ENCODE measurements at places on chromosomes 7 and 10.

DNA sequence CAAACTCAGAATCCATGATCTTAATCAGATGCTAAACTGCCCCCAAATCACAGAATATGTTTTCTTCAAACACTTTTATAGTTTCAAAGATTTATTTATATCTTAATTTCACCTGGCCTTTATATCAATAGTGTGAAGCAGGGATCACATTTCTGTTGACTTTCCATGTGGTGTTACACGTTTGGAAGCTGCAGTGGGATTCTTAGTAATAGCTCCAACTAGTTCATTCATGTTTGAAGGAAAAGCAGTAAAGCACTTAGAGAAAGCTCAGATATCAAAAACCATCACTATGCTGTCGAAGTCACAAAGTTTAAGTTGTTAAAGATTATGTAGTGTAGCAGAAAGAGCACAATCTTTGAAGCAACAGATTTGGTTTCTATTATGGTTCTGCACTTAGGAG lies 16.8 kb downstream of the ENO4 start:
- DNase-seq: no peak

- DNase-seq: peak; percentile 49
Observed at GRCh38 chr7:30479202-30480120, 877 bp upstream of the NOD1 start.

- no peak for DNase-seq
Observed at GRCh38 chr10:78912361-78913218, 156.2 kb upstream of the ZMIZ1 start.

DNA sequence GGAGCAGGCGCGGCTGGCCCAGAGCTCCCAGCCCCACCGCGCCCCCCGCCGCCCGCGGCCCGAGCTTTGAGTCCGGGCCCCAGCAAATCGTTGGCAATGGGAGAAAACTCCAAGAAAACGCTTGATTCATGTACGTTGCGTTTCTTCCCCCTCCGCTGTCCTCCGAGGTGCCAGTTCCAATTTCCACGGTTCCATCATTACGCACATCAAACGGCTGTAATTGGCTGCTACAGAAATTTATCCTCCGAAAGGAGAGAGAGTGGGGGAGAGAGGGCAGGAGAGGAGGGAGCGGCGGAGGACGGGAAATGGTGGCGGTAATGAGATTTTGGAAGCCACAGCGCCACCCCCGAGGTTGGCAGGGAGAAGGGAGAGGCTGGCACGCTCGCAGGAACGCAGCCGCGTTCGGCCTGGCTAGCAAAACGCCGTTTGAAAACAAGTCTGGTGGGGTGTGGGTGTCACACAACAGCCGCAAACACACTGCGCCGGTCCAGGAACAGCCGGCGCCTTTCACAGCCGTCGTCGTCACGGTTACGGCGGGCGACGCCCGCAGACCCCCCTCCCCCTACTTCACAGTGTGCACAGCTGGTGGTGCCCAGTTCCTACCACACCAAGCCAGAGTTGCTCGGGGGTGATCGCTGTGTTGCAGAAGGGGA lies 57.5 kb downstream of the UNCX start:
- peak; percentile 37 for DNase-seq

- no peak for DNase-seq
Observed at GRCh38 chr10:84428711-84429110, 100.3 kb downstream of the CCSER2 start.

- peak; percentile 68 for DNase-seq
Observed at GRCh38 chr10:89217057-89217990, 10.2 kb upstream of the CH25H start.

DNA sequence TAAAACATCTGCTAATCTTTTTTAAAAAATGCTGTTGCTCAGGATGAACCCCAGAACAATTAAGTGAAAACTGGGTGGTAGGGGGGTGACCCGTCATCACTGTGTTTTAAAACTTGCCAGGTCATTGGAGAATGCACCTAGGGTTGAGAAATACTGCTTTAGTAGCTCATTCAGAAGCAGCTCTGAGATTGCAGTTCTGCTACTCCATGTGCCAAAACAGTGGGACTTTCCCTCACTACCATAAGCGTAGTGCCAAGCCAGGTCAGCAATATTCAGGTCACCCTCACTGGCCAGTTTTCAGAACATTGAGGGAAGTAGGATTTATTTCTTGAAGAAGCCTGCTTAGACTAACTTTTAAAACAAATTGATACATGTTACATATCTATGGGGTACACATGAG lies 5.2 kb downstream of the STEAP2 start:
- DNase-seq: no peak

GRCh38 chr10:113491967-113492565 lies 60.8 kb upstream of the HABP2 start:
- DNase-seq: no peak

DNA sequence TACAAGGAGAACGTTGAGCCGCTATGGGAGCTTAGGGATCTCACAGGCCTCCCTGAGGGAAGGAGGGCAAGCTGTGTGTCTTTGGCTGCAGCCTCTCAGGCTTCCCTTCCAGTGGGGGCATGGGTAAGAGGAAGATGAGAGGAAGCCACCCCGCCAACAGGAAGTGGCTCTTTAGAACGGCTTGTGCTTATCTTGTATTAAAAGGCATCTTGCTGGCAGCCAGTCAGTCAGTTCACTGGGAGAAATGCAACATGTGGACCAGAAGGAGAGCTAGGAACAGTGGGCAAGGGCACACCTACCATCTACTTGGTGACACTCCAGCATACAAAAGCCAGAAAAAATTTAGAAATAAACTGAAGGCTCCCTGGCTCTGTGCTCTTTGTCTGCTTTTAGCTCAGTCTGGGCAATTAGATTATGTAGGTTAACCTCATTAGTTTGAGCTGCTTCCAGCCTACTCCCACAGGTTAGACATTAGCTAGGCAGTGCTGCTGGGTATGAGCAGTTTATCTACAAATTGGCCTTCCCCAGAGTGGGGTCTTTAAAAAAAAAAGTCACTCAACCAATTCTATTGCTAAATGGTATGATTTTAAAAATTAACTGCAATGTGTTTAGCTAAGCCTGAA lies 595.9 kb downstream of the KCNMA1 start:
- DNase-seq: peak; percentile 30

- DNase-seq: no peak
Observed at GRCh38 chr7:156568258-156568657, 72.3 kb upstream of the RNF32 start.

DNA sequence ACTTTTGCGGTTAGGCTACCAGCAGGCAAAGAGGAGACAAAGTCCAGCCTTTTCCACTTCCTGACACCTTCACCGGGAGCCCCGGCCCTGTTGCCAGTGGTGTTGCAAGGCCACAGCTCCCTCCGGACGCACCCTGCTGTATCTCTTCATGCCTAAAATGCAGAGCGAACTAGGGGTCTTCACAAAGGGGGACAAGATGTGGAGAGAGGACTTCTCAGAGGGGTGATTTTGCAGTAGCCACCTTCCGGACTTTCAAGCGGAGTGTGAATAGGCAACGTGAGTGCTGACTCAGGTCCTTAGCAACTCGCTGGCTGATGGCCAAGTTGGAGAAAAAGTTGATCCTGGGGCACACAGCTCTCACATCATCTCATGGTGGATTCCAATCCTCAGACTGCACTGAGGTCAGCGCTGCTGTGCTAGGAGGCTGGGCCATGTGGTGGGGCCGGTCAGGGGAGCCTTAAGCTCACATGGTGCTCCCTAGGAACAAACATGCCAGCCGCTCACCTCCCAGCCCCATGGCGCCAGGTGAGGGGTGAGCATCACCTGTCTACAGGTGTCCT lies 166.3 kb downstream of the LCOR start:
- no peak for DNase-seq

DNA sequence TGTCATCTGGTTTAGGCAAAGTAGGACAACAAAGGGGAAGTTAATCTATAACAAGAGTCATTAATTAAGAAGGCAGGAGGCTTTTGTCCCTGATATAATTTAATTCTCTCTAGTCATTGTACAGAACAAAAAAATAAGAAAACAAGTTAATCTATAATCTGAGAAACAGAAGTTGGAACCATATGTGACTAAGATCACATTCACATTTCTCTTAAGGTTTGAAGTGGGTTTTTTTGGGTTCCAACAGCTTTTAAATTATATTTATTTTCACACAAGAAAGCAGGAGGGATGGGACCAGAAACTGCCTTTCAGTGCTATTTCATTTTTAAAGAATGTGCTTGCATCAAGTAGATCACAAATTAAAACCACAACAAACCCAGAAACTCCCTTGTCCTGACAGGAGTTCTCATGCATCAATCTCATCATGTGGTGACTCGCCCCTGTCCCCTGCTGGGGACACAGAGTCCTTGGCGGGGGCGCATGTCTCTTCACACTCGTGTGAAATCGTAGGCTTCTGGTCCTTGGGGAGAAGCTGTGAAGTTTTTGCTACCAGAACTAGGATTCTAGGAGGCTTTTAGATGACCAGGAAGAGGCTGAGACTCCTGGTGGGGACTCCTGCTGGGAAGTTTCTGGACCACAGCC lies 10.1 kb upstream of the OPN4 start:
- DNase-seq: no peak

DNA sequence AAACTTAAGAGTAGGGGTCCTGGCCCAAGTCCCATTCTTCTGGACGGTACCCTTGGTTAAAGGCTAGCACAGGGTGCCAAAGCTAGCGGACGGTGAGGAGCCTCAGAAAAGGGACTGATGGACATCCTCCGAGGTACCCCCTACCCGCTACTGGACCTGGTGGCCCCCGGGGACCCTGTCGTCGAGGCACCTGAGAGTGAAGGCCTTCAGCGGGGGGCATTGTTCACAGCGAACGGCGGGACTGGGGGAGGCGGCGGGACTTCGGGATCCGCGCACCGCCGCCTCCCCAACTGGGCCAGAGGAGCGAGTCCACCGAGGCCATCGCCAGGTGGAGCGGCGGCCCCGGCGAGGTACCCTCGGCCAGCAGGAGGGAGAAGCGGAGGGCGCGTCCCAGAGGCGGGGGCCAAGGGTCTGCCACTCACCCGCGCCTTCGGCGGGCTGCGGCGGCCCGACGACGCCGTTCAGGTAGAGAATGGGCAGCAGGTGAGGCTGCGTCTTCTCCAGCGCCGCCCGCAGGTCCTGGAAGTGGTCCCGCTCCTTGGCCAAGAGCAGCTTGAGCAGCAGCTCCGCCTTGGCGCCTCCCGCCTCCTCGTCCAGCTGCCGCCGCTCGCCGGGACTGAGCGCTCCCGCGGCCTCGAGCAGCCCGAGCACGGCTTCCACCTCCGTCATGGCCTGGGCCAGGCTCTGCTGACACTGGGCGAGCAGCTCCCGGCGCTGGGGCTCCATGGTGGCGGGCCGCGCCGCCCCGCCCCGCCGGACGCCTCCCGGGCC lies 575 bp downstream of the DLG5 start:
- no peak for DNase-seq

- no peak for DNase-seq
Observed at GRCh38 chr10:17033529-17034260, 95.9 kb downstream of the CUBN start.

- DNase-seq: no peak
Observed at GRCh38 chr10:89857431-89858042, 156.1 kb downstream of the KIF20B start.

DNA sequence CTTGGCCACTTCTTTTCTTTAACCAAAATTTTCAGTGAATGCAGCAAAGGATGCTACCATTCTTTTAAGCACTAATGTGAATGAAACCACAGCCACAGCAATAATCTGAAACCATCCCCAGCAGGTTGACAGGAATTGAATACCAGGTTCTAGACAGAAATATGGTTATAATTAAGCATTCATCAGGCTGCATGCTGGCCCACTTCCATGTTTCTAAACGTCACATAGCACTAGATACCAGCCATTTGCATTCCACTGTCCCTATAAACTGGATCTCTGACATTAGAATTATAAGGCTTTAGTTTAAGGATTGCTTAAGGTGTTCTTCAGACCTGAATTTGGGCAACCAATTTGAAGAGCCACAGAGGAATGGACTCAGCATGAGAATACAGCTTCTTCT lies 340.8 kb upstream of the KLF6 start:
- no peak for DNase-seq

- DNase-seq: no peak
Observed at GRCh38 chr7:34430456-34430855, 227.6 kb upstream of the NPSR1 start.

DNA sequence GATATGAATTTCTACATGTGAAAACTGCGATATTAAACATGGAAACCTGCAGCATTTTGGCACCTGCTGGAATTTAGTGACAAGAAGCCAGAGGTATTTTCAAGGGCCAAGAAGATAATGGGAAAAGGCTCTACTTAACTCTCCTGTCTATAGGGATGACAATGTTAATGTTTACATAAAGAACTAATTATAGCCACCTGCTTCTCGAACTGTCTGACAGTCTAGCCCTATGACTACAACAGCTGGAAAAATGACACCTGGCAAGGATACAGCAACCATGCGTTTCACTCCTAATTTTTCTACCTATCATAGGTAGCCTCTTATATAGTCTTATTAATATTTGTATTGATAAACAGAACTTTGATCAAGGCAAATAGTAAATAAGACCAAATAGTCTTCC lies 49.6 kb downstream of the MAGI2 start:
- DNase-seq: no peak

- DNase-seq: no peak
Observed at GRCh38 chr7:124459101-124460055, 306.2 kb downstream of the GPR37 start.

GRCh38 chr10:71911296-71911953 lies 52.8 kb upstream of the CHST3 start:
- no peak for DNase-seq

- no peak for DNase-seq
Observed at GRCh38 chr7:137962875-137963507, 38.9 kb downstream of the CREB3L2 start.

- DNase-seq: no peak
Observed at GRCh38 chr10:133157662-133158436, 2.2 kb upstream of the KNDC1 start.

DNA sequence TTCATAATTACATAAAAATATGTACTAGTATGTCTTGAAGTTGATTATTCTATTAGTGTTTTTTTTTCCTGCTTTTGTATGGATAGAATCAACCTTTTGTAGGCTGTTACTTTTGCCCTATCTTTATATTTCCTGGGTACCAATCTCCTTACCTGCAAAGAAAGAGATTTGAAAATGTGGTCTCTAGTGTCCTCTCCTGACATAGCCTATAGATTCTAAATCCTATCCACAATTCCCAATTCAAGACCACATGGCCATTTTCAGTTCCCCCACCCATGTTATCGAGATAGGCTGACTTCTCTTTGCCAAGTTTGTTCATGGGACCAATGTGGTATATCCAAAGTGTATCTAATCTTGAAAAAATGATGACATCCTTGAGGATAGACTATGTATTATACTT lies 269.4 kb upstream of the SEMA3D start:
- DNase-seq: no peak

DNA sequence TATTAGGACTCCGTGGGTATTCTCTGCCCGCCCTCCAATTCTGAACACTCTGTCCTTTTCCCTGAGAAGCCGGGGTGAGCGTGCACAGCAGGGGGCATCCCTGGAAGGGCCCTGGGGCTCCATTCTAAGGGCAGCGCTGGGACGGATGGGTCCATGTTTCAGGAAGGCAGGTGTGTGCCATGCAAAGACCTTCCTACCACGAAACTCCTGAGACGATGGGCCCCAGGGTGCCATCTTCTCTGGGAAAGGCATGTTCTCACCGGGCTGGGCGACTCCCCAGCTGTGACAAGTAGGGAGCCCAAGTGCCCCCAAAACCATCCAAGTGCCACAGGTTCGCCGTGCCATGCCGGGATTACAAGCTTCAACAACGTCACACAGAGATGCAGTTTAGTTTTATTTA lies 256.7 kb downstream of the DNAJB6 start:
- DNase-seq: no peak
